SW 1271 (cell line): ENCODE measurements at places on chromosomes 1 and 21.

DNA sequence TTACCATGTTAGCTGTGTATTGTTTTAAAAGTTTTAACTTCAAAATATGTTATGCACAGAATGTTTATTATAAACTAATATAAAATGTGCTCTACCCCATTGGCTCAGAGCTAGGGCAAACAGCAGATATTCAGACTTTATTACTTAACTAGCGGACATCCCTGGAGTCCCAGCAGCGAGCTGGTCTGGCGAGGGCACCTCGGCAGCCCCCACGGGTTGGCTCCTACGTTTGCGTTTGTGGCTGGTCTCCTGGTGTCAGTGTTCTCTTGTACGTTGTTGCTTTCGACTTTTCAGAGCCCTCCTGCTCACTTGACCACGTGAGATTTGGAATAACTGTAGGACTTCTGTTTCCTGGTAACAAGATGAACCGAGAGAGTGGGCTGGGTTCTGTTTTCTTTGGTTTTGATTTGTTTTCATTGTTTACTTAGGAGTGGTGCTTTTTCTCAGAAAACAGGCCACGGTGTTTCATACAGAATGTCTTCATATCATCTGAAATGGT lies 44.5 kb downstream of the CBS start:
- DNase-seq, result no peak

DNA sequence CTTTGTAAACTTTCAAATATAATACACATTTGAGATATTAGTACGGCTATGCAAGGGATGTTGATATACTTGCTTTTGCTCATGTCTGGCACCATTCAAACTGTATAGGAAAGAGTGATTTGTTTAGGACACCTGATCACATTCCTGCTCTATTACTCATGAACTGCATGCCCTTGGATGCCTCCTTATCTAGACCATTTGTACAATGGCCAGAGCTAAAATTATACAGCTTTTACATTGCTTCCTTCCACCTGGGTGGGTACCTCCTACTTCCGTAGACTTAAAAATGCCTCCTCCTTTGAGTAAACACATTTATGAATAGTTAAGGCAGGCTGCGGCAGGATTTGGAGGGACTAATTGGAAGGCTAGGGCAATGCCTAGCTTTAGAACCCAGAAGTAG lies 85.4 kb upstream of the PBX1 start:
- DNase-seq, result no peak

GRCh38 chr1:116942344-116942743 lies 32.6 kb downstream of the PTGFRN start:
- DNase-seq, result no peak

DNA sequence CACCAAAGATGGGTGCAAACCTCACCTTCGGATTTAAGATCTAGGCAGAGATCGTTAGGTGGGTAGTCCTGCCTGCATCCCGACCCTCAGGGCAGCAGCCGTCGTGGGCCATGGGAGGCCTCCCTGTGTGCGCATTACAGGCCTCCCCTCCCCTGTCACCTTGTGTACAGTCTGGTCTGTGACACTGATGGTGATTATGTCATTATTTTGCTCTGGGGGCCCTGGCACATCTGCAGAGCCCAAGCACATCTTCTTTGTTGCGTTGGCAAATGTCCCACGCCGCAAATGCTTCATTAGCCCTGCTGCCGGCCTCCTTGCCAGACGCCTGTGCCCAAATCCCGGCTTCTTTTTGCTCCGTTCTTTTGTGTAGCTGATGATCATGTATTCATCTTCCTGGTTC lies 31.7 kb downstream of the PROX1 start:
- no peak for DNase-seq

DNA sequence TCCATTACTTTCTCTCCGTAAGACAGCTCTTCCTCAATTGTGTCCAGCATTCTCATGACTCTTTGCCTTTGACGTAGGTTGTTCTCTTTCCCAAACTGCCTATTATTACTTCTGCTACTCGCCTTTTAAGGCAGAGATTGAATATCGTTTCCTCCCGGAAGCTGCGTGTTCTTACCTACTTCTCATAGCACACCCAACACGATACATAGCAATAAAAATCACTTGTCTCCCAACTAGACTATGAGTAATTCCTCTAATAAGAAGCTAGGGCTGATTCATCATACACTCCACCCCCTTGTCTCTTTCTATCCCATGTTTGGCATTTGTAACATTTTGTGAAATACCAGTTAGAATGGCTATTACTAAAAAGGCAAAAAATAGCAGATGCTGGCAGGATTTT lies 55.8 kb upstream of the SGIP1 start:
- DNase-seq, result no peak

GRCh38 chr1:16090076-16090826 lies 16.8 kb upstream of the FAM131C start:
- DNase-seq, result no peak

- DNase-seq, result no peak
Observed at GRCh38 chr1:223759273-223759672, 46.9 kb downstream of the CAPN2 start.

- DNase-seq, result no peak
Observed at GRCh38 chr1:244165701-244166100, 114.6 kb downstream of the ZBTB18 start.

- DNase-seq, result no peak
Observed at GRCh38 chr21:45869121-45870007, 112.2 kb upstream of the COL6A1 start.

- no peak for DNase-seq
Observed at GRCh38 chr1:182556279-182556678, 32.8 kb downstream of the RNASEL start.

- no peak for DNase-seq
Observed at GRCh38 chr1:22636927-22637326, 499 bp downstream of the C1QA start.

DNA sequence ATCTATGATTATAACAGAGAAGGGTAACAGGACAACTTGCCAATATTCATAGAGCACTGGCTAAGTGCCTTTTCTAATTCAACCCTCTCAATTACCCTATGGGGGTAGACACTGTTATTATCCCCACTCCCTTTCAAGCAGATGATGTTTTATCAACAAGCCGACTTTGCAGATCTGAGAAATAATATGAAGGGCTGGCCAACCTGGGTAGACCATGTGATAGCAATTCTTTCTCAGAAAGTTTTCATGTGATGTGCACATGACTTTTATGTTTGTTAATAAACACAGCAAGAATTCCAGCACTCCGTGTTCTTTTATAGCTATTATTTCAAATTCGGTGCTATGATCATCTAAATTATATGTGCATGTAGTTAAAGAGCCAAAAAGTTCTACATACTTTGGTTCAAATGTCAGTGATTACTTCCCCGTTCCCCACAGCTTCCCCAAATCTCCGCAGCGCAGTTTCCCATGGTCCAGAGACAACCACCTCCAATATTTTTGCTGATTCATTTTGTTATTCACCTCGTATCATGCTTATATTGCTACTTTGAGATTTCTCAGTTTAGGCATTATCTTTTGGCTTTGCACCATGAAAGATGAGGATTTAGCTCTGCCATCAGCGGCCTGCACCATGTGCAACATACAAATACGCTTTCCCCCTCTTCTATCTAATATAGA lies 96.7 kb upstream of the GADD45A start:
- DNase-seq, result no peak

- no peak for DNase-seq
Observed at GRCh38 chr1:37477198-37477931, 3.0 kb downstream of the ZC3H12A start.

DNA sequence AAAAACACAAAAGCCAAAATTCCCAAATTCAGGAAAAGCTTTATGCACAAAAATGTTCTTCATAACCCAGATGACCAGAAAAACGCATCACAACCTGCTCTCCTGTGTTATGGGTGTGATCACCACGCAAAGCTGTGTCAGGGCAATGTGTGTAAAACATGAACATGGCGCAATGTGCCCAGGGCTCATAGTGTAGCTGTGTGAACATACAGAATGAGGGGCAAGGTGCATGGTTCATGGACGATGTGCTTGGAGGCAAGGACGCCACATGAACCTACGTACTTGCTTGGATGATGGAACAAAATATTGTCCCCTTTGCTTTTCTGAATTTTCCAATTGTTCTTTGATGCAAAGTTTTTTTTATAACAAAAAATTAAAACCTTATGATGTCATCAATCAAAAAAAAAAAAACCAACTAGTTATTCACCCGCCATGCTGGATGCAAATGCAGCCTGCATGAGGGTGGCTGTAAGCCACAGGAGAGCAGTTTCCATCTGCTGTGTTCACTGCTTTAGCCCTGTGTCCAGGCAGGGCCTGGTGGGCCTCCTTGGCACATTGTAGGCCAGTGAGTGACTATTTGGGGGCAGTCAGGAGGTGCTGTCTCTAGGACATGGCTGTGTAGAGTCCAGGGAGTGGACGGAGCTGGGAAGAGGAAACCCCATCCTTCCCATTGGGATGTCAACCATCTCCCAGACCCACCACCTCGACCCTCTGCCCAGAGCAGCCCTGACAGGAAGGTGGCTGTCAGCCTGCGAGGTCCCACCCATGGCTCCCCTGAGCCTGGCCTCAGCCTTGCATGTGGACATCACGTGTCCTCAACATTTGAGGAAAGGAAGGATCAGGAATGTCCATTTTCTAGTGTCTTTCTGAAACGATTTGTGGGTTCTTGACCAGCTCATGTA lies 13.6 kb downstream of the KRTAP10-1 start:
- DNase-seq, result no peak

- DNase-seq, result no peak
Observed at GRCh38 chr1:11806307-11806936, 431 bp downstream of the CLCN6 start.

DNA sequence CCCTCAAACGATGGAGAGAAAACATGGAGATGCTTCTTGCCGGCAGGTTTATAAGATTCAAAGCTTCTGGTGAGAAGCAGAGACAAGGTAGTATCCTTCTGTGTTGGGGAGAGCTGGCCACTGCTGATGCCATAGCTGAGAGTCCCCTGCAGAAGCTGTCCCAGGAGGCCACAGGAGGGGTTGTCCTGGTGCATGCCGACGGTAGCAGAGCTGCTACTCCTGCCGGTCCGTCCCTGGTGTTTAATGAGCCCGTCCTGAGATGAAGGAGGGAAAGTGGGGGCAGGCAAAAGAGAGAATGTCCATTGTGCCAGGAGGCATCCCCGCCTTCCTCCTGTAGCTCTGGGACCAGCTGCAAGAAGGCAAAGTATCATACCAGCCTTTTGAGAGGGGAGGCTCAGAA lies 10.4 kb upstream of the C2CD2 start:
- no peak for DNase-seq

DNA sequence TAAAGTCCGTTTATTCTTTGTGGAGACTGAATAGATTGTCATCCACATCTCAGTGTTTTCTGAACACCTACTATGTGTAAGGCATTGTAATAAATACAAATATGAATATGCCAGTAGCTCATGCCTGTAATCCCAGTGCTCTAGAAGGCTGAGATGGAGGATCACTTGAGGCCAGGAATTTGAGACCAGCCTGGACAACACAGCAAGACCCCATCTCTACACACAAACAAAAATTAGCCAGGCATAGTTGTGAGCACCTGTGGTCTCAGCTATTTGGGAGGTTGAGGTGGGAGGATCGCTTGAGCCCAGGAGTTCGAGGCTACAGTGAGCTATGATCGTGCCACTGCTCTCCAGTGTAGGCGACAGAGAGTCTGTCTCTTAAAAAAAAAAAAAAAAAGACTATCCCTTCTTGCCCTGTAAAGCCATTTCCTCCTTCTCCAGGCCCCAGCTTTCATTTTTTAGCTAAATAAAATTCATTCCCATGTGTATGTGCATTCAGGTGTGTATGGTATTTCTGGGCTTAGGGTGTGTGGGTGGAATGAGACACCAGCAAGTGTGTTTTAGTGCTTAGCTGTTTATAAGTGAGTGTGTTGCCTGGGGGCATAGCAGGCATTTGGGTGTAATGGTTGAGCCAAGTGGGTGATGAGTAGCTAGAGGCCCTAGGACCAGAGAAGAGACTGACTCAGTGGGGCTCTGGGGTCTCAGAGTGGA lies 7.8 kb downstream of the CELSR2 start:
- no peak for DNase-seq

- no peak for DNase-seq
Observed at GRCh38 chr21:31115249-31115648, 77.0 kb upstream of the KRTAP19-8 start.

GRCh38 chr1:207035877-207036551 lies 3.5 kb upstream of the C1orf116 start:
- no peak for DNase-seq

- no peak for DNase-seq
Observed at GRCh38 chr1:25500694-25501093, 42.7 kb upstream of the LDLRAP1 start.

DNA sequence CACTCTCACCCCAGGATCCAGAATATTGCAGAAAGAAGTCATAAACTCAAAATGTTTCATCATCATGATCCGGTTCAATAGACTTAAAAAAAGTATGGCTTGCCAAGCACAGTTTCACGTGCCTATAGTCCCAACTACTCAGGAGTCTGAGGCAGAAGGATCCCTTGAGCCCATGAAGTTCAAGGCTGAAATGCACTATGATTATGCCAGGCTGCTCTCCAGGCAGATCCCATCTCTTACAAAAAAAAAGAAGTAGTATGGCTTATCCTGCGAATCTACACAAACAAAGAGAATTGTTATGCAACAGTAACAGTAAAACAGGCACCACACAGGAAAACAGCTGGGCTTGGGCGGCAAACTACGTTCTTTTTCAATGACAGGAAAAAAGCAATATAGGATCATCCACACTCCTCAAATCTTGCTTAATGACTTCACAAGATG lies 76.2 kb downstream of the EIF4G3 start:
- no peak for DNase-seq

- DNase-seq, result no peak
Observed at GRCh38 chr1:8687538-8687937, 129.9 kb downstream of the RERE start.

DNA sequence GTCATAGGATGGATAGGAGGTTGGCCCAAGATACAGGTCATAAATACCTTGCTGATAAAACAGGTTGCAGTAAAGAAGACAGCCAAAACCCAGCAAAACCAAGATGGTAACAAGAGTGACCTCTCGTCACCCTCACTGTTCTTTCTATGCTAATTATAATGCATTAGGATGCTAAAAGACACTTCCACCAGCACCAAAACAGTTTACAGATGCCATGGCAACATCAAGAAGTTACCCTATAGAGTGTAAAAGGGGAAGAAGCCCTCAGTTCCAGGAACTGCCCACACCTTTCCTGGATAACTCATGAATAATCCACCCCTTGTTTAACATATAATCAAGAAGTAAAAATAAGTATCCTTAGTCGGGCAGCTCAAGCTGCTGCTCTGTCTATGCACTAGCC lies 671.9 kb downstream of the PTPRC start:
- no peak for DNase-seq

DNA sequence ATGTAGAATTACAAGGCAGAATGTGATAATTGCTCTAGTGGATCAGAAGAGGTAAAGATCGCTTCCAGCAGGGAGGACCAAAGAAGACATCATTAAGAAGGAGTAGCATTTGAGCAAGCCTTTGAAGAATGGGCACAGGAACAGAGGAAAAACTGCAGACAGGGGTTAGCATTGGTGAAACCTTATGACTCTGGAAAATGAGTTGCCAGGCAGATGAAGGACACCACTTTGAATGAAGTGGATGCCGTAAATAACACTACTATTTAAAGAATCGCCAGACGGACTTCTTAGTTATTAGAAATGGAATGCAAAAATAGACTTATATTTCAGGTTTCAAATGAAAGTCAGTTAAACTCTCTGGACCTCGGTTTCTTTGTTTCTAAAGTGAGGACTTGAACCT lies 727.7 kb downstream of the USP25 start:
- DNase-seq, result no peak
